ENCODE measurements at places on chromosomes 11 and 22.

DNA sequence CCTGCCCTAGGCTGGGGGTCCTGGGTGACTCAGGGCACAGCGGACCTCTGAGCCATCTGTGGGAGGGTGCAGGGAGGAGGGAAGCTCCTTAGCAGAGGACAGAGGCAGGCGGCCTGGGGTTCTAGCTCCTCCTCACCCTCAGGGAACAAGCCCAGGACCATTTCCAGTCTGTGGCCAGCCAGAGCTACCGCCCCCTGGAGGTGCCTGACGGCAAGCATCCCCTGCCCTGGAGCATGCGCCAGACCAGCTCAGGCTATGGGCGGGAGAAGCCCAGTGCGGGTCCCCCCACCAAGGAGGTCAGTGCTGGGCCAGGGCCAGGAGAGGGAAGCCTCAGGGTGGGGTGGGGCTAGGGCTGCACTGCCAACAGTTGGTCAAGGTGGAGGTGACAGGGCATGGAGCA is 26.0 kb upstream of the LRRC10B start:
- DNase-seq: no peak

DNA sequence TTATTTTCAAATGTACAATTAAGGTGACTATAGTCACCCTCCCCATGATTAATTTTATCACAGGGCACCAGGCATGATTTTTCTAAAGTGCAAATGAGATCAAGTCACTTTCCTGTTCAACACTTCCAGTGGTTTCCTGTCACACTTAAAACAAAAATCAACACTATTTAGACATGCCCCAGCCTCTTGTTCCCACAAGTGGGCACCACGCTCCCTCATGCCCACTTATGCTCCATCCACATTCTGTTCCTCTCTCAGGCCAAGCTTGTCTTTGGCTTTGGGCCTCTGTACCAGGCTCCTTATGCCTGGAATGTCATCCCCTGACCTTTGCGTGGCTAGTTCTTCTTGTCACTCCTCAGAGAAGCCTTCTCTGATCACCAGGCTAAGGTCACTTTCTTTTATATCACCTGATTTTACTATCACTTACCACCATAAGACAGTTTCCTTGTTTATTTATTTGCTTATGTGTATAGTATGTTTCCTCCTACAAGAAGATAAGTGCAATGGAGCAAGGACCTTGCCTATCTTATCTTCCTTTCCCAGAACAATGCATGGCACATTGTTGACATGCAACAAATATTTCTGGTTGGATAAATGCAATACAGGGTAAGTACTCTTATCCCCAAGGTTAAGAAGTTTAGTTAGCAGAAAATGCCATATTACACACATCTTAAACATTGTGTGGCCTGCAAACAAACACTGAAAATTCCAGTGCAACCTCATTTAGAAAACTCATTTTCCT is 50.9 kb upstream of the PANX1 start:
- no peak for DNase-seq

DNA sequence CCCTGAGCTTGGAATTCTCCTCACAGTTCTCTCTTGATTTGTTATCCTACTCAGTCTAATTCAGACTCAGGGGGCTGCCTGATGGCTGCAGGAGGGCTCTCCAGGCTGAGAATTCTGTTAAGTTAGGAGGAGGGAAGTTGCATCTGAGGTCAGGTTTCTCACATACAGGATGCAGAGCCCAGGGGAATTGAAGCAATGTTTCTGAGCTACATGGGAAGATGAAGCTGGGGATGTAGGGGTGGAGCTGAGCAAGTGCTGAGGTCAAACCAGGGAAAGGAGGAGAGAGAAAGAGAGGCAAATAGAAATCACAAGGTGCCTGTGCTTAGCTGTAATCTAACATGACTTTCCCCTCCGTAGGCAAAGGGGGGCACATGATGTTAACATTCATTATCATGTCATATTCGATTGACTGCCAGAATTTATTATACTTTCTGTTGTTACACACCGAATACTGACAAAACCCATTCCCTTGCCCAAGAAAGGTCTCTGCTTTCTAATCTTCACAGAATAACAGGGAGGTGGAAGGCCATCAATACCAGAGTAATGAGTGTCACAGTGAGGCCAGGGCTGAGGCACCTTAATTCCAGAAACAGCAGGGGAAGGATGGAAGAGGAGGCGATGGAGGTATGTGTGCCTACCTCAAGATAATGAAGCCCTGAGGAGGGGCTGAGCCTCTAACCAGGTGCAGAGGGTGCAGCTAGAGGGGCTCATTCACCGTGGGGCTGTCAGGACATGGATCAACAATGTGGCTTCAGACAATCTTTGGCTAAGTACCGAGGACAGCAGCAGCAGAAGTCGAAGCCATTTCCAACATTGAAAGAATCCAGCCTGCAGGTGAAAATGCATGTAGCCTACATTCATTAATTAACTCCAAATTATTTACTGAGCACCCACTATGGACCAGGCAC is 205.4 kb upstream of the SNX19 start:
- DNase-seq: no peak

GRCh38 chr11:116072133-116072532 is 567.9 kb upstream of the CADM1 start:
- DNase-seq: no peak

- DNase-seq: no peak
Measured at GRCh38 chr22:44311855-44312170, 938 bp downstream of the SHISAL1 start.

DNA sequence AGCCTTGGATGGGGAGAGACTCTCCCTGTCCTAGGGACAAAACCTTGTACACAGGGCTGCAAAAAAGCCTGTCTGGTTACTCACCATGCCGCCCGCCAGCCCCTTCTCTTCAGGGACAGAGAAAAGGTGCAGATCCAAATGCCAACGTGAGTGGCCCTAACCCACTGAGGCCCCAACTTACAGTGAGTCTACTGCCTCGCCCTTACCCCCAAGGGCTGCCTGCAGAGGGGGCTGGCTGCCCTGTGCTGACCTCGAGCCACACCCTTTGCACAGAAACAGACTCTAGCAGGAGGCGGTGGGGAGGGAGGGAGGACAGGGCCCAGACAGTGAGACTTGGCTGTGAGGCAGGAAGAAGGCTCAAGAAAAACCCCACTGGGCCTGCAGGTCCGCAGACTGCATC is 13.6 kb upstream of the CHST1 start:
- DNase-seq: no peak

DNA sequence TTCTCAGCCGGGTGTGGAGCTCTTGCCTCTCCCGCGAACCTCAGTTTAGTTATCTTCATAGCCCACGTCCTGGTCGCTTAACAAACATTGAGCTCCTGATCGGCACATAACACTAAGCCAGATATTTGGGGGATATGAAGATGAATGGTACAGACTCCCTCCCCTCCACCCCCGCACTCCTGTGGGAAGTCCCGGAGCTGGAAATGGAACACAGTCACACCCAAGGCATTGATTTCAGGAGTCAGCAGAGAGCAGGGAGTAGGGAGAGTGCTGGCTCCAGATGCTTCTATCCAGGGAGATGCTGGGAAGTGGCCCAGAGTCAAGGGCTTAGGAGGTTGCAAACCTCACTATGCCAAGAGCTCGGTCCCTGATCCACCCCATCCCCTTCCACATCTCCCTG is 26.1 kb upstream of the CABP7 start:
- DNase-seq: no peak

DNA sequence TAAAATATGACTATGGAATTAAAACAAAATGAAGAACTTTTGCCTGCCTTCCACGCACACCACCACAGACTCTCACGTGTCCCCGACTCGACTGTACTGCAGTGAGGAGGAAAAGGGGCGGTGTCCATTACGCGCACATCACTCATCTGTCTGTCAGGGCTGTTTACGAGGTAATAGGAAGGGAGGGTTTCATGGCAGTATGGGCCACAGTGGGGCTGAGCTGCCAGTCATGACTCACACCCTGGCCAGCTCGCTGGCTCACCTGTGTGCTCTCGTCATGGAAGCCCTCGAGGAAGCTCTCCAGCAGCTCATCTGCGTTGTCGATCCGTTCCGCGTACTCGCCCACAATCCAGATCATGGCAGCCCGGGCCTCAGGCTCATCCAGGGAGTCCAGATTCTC is 33.5 kb upstream of the RASL10A start:
- no peak for DNase-seq

DNA sequence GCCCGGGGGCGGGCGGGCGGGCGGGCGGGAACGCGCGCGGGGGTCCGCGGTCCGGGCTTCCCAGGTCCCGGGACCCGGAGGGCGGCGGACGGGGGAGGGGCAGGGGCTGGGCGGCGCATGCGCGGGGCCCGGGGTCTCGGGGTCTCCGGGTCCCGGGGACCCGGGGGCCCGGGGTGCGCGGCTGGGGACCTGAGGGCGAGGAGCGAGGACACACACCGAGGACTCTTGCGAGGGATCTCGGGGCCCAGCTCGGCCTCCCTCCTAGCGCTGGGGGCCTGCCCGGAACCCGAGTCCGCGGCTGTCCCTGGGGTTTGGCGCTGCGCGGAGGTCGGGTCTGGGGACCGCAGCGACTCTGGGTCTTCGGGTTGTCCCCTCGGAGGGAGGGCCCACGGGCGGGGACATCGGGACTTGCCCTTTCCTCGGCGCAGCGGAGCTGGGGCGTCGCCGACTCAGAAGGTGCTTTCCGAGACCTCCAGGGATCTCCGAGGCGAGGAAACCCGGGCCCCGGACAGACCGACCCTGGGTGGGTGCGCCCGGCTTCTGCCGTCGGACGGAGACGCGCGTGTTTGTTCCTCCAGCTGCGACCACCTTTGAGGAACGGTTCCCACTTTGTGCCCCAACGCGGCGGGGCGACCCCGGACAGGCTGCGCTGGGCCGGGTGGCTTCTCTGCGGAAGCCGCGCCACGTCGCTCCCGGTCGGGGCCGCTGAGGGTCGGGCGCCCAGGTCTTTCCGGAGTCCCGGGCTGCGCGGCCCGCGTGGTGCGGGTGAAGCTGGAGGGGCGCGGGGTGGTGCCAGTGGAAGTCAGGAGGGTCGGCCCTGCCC is 540 bp downstream of the PPARA start:
- DNase-seq: no peak

- DNase-seq: no peak
Measured at GRCh38 chr11:125168918-125169456, 4.4 kb downstream of the PKNOX2 start.

DNA sequence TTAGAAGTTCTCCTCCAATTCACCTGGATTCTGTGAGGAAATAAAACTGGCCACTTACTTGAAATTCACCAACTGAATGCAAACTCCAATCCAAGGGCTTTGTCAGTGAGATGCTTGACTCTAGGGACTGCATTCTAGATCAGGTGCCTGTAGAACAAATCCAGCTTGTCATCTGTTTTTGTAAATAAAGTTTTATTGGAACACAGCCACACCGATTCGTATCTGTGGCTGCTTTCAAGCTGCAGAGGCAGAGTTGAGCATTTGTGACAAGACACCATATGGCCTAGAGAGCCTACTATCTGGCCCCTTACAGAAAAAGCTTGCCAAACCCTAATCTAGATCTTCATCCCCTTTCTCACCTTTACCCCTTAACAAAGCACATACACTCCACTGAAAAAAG is 82.3 kb downstream of the BTBD10 start:
- no peak for DNase-seq

DNA sequence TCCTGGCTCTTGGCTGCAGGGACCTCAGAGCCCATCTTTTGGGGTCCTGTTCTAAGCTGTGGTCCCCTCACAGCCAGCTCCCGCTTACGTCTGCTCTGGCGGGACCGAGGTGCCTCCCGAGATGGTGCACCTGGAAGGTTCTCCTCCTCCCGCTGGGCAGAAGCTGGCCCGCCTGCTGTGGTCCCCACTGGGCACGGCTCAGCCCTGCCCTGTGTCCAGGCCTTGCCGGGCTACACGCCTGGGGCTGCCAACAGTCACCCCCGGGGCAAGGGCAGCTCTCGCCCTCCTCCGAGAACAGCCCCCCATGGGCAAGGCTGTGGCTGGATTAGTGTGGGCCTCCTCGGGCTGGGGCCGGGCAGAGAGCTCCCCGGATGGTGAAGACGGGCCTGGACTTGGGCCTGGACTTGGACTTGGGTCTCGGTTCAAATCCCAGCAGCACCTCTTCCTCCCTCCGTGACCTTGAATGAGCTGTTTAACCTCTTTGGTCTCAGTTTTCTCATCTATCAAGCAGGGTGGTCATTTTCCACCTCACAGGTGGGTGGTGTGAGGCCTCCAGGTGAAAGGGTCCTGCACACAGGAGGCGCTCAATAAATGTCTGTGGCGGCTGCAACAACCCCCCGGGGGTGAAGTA is 998 bp downstream of the BAIAP2L2 start:
- DNase-seq: no peak

DNA sequence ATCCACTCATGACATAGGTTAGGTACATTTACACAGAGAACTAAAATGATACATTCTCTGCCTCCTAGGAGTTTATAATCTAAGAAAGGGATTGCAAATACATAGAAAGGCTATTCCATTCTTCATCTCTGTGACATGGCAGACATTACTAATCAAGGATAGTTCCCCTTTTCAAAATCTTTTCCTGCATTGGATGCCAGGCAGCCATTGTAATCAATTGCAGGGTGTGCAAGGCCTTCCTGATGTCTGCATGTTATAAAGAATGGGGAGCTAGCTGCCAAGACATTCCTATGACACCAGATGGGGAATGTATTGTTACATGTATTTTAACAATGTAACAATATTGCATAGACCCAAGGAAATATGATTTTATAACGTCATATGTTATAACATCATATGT is 82.0 kb downstream of the KIRREL3 start:
- DNase-seq: no peak

DNA sequence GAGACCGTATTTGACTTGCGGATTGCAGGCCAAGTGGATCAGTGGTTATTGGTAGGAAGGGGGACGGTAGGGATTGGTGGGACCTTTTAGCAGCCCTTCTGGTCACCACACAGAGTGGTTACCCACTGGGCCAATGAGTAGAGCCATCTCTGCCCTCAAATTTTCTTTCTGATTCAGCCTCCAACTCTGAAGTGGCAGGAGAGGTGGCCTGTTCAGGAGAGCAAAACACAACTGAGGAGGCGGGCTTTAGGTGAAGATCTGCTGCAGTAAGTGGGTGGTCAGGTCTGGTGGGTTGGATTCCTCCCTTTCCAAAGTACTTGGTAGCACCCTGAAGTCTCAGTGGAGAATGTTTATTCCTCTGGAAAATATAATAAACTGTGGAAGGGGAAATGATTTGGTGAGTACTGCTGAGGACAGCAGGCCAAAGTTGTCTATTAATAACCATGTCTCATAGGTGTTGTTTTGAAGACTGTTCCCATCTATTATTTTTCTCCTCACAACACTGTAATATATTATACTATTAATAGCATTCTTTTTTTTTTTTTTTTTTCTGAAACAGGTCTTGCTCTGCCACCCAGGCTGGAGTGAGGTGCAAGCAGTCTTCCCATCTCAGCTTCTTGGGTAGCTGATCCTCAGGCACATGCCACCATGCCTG is 1.5 kb downstream of the MISFA start:
- DNase-seq: no peak

DNA sequence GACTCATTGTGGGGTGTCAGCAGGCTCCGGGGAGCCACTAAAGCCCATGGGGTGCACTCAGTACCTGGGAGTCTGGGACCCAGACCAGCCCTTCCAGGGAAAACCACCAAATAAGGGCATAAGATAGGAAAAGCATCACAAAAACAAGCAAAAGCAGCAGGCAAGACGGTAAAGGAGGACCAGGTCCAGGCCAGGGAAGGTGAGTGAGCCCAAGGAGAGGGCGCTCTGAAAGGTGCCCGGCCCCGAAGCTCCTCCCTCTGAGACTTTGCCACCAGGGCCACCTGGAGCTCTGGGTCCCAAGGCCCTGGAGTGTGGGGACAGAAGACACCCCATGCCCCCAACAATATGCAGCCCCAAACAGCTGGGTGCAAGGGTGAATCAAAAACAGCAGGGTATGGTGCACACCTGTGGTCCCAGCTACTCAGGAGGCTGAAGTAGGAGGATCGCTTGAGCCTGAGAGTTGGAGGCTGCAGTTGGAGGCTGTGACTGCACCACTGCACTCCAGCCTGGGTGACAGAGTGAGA is 5.2 kb upstream of the IL17REL start:
- no peak for DNase-seq

- DNase-seq: no peak
Measured at GRCh38 chr11:32358729-32359128, 76.6 kb downstream of the WT1 start.

Data from amniotic stem cell (primary cell).